ENCODE measurements at places on chromosomes 3 and 15.

DNA sequence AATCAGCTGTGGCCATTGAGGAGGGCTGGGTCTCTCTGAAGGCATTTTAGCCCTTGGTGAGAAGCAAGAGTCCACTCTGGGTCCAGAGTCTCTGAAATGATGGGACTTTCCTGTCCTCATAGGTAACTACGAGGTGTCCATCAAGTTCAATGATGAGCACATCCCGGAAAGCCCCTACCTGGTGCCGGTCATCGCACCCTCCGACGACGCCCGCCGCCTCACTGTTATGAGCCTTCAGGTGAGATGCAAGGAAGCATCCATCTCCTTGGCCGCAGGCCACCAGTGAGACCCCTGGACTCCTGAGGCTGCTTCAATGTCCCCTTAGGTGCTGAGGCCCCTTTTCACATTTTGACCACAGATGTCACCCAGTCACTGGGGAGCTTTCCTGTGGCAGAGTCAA lies 54.9 kb downstream of the DNASE1L3 start:
- no peak for DNase-seq

GRCh38 chr3:66989860-66990696 lies 8.0 kb upstream of the KBTBD8 start:
- DNase-seq: no peak

GRCh38 chr3:39202094-39202493 lies 9.7 kb upstream of the XIRP1 start:
- no peak for DNase-seq

GRCh38 chr3:115146418-115147328 lies at the start of gene ZBTB20:
Gene ZBTB20 (minus strand): TSS chr3:115147288.
- DNase-seq: peak; percentile 48

DNA sequence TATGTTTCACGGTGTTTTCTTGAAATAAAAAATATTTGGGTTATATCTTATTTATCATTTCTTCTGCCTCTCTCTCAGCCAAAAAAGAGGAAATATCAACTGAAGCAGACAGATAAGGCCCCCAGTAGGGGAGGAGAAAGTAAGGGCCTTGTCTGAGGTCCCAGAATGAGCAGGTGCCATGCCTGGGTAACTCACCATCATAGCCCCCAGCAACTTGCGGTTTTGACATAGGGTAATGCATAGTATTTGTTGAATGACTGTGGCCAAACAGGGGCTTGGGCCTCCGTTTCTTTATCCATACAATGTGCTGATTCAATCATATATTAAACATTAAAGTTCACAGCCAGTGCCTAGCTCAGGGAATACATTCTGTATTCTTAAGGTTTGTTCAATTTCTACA lies 119.6 kb downstream of the ABI3BP start:
- DNase-seq: no peak

- DNase-seq: no peak
Measured at GRCh38 chr15:40892447-40893012, 1.7 kb upstream of the VPS18 start.

DNA sequence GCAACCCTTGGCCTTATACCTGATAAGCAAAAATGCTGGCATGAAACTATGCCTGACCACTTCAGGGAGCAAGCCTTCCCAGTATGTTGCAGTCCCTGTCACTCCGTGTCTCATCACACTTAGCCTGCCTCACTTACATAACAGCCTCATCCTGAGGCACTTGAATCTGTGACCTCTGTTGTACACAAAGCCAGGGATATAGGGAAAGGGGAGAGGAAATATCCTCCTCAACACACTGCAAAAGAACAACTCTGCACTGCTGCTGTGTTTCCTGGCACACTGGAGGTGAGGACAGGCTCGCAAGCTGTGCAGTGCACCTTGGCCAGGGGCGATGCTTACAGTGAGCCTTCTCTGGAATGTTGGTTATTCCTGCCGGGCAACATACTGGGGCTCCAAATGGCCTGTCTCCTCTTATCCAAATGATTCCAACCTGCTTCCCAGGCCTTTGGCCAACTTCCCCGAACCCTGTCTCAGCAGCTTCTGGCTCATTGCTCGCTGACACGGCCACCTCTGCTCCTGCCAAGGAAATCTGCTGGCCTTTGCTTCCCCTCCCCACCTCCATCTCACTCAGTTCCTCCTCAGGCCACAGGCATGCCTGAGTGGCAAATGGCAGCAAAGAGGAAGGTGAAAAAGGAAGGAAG lies 109.2 kb downstream of the CD47 start:
- no peak for DNase-seq

DNA sequence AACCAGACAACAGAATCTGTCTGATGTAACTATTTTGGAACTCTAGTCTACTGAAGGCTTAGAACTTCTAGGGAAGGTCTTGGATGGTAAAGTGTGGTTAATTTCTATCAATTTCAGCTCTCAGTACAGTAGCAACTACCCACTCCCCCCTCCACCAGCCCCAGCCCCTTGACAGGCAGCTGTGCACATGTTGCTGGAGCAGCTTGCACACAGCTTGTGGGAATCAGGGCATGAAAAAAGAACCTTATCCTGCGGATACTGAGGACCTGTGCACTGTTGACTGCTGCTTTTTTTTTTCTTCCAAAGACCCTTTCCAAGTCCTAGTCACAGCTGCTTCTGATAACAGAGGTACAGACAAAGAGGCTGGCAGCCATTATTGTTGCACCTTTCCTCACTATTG lies 81.5 kb upstream of the UBP1 start:
- DNase-seq: no peak

- DNase-seq: no peak
Measured at GRCh38 chr3:37906734-37907282, 45.1 kb downstream of the CTDSPL start.

- no peak for DNase-seq
Measured at GRCh38 chr3:142007710-142008399, 131.4 kb downstream of the ATP1B3 start.
